ENCODE measurements at places on chromosomes 16 and 17.
A peak's percentile ranks its signal among the peaks of the same experiment; 100 is the strongest.

- no peak for DNase-seq
Measured at GRCh38 chr16:27389272-27389961, 12.6 kb upstream of the IL21R start.

DNA sequence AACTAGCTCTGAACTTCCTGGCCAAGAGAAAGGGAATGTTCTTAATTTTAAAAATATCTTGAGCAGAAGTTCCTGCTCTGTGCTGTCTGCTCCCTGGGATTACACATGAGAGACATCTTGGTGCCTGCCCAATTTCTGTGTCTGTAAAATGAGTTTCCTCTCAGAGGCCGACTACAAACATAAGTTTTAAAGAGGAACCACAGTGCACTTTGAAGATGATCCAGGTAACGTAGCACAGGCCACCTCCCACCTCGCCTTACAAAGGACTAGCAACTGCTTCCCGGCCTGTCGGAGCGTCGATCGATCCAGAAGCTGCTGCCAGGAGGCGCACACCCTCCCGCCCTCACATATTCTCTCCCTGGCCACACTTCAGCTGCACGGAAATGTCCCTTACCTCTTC is 55.0 kb upstream of the ATP2A3 start:
- no peak for DNase-seq

- DNase-seq: no peak
Measured at GRCh38 chr17:18921912-18922451, 30.0 kb upstream of the SLC5A10 start.

- DNase-seq: no peak
Measured at GRCh38 chr16:25747160-25747758, 55.5 kb downstream of the HS3ST4 start.

GRCh38 chr16:46731691-46732555 is 16.2 kb downstream of the MYLK3 start:
- no peak for DNase-seq

DNA sequence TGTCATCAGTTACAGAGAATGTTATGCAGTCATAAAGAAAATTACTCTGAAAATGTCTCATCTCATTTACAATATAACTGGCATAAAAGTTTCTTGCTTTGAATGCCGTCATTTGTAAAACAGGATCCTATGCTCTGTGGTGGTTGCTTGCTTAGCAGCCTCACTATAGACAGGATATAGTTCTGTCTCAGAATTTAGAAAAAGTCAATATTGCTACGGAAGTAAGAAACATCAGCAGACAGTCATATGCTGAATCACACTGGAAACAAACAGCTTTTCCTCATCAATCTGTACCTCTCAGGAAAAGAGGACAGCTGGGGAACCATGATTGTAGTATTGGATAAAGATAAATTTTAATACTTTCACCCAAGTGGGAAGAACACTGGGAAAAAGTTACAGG is 105.5 kb downstream of the MYO1D start:
- no peak for DNase-seq

DNA sequence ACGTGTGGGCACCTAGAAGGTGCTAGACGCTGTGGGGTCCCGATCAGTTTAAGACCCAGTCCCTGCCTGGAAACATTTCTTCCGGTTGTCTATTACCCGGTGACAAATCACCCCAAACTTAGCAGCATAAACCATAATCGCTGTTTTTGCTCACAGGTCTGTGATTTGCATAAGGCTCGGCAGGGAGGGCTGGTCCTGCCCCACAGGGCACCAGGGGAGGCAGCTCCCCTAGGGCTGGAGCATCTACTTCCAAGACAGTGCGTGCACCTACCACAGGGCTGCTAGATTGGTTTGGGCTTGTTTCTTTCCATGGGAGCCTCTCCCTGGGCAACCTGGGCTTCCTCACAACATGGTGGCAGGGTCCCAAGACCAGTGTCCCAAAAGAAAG is 214.5 kb upstream of the CIBAR2 start:
- DNase-seq: no peak

GRCh38 chr17:72287586-72287985 is 166.8 kb downstream of the SOX9 start:
- no peak for DNase-seq

DNA sequence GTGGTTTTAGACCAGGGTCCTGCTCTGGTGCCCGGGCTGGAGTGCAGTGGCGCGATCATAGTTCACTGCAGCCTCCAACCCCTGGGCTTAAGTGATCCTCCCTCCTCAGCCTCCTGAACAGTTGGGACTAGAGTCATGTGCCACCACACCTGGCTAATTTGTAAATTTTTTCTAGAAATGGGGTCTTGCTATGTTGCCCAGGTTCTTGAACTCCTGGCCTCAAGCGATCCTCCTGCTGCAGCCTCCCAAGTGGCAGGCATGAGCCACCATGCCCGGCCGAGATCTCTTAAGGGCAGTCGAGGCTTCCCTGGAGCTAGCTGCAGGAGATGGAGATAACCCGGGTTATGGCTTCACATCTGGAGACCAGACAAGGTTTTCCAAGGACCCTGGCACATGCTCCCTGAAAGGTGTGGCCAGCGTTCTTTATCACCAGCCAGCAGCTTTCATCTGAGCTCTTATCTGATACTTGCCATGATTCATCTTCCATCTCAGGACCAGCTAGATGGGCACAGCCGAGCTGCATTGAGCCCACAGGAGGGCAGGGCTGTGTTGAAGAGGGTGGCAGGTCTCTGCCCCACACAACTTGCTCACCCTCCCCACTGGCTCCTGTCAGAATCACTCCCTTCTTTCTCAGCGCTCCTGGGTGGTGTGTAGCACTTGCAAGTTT is 28.6 kb downstream of the SCNN1B start:
- no peak for DNase-seq

DNA sequence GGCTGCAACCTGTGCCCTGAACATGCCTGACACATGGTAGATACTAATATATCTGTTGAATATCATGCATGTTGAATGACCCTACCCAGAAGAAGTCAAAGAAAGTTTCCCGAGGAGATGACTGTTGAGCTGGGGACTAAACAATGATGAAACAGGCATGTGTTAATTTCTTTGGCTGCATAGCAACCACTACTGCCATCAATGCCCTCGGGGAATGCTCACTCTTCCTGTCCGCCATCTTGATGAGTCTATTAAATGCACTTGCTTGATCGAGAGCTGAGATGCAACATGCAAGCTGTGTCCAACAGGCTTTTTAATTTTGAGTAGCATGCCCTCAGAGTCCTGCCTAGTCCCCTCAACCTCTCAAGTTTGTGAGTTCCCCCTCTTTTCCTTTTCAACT is 31.3 kb downstream of the GRIN2A start:
- DNase-seq: no peak

DNA sequence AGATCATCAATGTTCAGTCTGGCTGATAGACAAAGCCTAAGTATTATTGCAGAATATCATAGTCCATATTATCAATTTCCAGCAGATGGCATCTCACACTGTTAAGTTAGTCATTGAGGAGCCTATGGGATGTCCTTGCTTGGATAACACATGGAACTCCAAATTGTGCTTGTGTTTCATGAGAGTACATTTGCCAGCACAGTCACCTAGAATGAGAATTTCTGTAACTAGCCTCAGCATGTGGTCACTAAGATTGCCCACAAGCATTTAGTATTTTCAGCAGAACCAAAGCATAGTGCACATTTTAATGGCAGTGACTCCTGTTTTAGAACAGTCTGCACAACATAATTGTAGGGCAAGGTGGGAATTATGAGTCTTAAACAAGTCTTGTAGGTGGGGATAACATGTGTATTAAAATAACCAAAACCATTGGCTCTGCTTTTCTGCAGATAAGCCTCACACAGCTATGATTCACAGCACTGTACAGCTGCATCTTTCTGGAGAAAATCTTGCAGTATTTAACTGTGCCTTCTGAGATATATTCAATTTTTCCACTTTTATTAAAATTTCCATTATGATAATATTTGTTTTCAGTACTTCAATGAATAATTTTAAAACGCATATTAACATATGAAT is 882.8 kb upstream of the SOX9 start:
- DNase-seq: no peak

DNA sequence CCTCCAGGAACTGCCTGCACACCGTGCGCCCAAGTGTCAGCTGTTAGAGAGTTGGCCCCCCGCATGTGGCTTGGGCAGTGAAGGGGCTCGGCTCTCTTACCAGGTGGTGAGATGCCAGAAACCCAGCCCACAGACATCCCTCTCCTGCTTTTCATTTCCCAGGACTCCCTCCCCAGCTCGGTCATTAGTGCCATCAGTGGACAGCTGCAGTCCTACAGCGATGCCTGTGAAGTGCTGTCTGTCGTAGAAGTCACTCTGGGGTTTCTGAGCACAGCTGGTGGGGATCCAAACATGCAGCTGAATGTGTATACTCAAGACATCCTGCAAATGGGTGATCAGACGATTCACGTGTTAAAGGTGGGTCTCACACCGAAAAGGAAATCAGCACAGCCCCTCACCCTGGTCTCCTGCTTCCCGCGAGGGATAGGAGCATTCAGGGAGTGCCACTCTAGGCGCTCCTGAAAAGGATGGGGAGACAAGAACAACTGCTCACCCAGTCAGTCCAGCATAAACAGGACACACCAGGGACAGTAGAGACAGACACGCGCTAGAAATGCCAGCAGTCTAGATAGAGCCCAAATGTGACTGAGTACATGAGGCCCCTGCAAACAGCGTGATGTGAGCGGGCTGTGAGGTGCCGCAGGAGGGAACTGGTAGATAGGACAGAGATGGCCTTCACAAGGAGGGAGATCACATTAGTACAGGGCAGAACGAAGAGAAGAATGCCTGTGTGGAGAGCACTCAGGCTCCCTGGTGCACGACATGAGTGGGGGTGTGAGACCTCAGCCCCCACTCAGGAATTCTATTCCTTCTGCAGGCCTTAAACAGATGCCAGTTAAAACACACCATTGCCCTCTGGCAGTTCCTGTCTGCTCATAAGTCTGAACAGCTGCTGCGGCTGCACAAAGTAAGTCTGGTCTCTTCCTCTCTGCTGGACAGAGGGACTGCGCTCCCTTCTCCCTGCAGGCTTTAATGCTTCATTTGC is 25.7 kb upstream of the ENDOV start:
- DNase-seq: peak; percentile 60

DNA sequence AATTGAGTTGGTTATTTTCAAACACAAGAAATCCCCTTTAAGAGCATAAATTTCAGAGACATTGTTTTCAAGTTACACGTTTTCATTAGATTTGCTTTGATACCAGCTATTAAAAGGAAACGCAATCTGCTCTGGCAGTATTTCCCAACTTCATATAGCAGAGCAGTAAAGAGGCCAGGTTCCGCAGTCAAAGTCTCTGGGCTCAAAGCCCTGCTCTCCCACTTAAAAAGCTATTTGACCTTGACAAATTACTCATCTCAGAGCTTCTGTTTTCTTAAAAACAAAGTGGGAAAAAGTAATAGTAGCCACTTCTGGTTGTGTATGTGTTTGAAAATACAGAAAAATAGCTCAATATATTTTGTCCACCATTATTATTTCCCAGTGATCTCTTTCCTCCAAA is 89.7 kb upstream of the CDYL2 start:
- DNase-seq: no peak

GRCh38 chr16:35339337-35339736 is 1879.9 kb downstream of the TP53TG3F start:
- DNase-seq: no peak

DNA sequence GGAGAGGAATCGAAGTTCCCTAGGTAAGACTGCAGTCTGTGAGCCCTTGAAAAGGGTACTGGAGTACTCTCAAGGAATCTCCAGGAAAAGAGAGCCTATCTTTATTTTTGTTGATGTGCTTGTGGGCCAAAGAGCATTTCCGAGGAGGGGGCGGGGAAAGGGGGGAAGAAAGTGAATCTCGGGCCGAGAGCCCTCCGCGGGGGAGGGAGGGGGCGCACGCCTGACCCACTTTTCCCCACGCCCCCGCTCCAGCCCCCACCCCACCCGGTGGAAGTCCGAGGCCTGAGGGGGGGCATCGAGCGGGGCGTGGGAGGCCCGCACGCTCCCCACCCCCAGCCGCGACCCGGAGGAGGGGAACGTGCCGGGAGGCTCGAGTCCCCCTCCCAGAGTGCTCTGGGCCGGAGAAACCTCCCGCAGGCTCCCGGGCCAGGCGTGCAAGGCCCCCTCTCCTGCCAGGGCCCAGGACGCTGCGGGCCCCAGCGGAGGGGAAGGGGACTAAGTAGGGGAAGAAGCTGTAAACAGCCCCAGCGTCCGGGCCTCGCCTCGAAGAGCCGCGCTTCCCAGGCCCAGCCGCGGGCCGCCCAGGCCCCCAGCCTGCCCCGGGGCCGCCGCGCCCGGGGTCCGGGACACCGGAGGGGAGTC is 444 bp downstream of the HELZ start:
- DNase-seq: peak; percentile 26

- DNase-seq: no peak
Measured at GRCh38 chr16:68382296-68382718, 66.0 kb downstream of the SMPD3 start.

GRCh38 chr16:22346483-22346882 is 27.9 kb downstream of the CDR2 start:
- no peak for DNase-seq

GRCh38 chr17:43576563-43577229 is 30.6 kb upstream of the ETV4 start:
- DNase-seq: peak; percentile 88

DNA sequence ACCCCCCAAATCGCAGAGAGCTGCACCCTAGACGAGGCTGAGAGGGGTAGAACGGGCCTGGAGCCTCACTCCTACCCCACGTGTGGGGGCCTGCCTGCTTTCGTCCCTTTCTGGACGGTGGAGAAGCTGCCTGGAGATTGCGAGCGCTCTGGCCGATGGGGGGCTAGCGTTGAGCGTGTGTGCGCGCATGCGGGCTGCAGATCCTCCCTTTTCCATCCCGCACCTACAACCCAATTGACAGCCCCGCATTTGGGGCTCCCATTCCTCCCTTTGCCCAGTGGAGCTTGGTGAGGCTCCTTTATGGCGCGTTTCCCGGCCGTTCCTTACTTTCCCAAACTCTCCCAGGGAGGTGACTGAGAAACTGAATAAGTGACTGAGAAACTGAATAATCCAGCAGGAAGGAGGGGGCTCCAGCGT is 907 bp upstream of the ESRP2 start:
- no peak for DNase-seq

- DNase-seq: no peak
Measured at GRCh38 chr17:51813140-51813783, 345.3 kb downstream of the CA10 start.

DNA sequence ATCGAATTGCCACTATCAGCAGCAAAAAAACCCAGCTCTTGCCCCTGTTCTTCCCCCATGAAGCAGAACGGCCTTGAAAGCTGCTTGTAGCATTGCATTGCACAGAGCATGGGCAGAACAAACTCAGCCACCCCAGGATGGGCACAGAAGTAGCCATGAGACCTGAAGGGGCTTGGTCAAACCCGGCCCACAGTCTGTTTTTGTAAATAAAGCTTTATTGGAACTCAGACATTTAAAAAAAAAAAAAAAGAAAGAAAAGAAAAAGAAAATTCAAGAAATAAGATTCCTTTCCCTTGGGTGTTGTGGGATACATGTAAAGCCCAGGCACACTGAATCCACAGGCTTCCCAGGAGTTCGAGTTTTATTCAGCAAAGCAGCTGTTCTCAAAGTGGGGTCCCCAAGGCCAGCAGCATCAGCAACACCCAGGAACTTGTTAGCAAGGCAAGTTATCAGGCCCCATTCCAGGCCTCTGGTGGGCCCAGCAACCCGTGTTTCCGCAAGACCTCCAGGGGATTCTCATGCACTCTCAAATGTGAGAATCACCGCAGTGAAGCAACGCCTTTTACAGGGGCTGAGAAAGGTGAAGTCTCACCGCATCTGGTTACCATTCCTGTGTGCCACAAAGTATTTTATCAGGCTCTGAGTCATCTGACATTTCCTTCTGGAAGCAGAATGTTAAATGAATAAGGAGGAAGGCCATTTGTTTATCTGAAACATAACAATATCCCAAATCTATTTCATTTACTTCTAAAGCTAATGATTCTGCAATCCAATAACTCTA is 108.2 kb downstream of the SLC39A11 start:
- DNase-seq: no peak

GRCh38 chr17:42784811-42785592 is 4.6 kb downstream of the WNK4 start:
- DNase-seq: peak; percentile 67
